ENCODE measurements at places on chromosomes 5 and 9. TPM values are rescaled to one million over a fixed set of nuclear protein-coding genes. Genes with fewer than 3 reads are reported as not detected.

GRCh38 chr5:89396278-89396954, 513.4 kb upstream of the MEF2C start:
- no peak for DNase-seq

- no peak for DNase-seq
Observed at GRCh38 chr5:176778921-176779465, 31.4 kb upstream of the UNC5A start.

DNA sequence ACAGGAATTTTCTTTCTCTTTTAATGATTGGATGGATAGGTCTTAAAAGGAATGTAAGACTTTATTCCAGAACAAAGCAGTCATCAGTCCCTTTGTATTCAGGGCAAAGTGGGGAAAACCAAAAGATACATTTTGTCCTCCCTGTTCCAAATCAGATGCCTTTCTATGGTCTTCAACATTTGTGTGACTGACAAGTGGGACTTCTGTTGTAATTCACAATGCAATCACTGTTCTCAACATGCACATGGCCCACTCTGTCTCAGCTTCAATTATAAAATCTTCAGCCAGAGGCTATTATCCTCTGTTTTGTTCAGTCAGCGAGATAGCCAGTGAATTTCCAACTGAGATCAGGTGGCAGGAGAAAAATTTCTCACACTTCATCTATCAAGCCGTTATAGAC, 95.5 kb upstream of the ERBIN start:
- no peak for DNase-seq

- no peak for DNase-seq
Observed at GRCh38 chr5:73297430-73297829, 124.4 kb downstream of the TMEM174 start.

DNA sequence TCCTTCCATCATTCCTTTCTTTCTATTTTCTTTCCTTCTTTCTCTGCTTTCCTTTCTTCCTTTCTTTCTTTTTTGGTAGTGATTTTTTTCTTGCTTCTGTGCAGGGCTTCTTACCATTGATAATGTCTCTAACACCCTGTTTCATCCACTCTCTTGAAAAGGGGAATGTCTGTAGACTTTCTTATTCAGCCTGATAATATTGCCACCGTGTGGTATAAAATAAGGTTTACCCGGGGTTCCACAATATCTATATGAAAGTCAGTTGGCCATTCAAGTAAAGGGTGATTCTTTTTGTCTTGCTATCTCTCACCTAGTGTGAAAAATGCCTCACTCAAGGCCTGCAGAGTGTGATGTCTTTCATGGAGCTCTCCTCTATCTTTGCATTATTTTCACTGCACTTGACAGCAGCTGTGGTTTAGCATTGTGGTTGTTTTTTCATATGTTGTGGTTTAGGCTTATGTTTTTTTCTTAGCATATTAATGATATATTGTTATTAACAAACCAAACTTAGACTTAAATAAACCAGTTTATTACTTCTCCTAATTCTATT, 153.9 kb downstream of the CSNK1G3 start:
- DNase-seq: no peak

- no peak for DNase-seq
Observed at GRCh38 chr5:157719245-157719644, 12.0 kb upstream of the THG1L start.

DNA sequence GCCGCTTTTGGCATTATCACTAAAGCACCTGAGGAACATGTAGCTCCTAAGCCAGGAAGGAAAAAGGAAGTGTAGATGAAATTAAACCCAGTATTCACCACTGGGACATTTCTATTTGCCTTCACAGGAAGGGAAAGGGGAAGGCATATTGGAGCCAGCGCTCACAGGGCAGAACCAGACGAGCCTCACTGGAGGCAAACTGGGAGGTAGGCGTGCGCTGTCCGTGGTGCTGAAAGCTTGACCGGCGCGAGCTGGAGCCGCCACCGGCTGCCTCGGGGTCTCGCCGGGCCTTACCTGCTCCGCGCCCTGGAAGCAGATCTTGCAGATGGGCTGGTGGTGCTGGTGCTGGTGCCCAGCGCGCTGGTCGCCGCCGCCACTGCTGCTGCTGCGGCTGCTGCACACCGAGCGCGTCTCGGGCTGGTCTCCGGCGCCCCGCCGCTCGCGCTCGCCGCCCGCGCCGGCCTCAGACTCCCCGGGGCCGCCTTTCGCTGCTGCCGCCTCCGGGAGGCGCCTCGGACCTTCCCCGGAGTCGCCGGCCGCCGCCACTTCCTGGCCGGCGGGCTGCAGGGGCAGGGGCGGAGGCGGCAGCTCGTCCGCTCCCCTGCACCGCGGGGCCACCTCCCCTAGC, 732 bp downstream of the MARCHF11 start:
- peak; percentile 21 for DNase-seq

Gene FOXD4L5
- not detected for total RNA-seq

Gene PCDHAC2
- 0.21 TPM for total RNA-seq

Gene C9
- not detected for total RNA-seq

Gene PCDHA9
- total RNA-seq: not detected
